Activated CD8-positive, alpha-beta T cell treated with anti-CD3 and anti-CD28 coated beads, Interleukin-2, amount 10 ng/mL, durations not matched to agents 7 days and 5 days (primary cell): ENCODE measurements at places on chromosomes 3 and 15.

GRCh38 chr15:94370936-94371285 lies 139.6 kb downstream of the MCTP2 start:
- no peak for DNase-seq

DNA sequence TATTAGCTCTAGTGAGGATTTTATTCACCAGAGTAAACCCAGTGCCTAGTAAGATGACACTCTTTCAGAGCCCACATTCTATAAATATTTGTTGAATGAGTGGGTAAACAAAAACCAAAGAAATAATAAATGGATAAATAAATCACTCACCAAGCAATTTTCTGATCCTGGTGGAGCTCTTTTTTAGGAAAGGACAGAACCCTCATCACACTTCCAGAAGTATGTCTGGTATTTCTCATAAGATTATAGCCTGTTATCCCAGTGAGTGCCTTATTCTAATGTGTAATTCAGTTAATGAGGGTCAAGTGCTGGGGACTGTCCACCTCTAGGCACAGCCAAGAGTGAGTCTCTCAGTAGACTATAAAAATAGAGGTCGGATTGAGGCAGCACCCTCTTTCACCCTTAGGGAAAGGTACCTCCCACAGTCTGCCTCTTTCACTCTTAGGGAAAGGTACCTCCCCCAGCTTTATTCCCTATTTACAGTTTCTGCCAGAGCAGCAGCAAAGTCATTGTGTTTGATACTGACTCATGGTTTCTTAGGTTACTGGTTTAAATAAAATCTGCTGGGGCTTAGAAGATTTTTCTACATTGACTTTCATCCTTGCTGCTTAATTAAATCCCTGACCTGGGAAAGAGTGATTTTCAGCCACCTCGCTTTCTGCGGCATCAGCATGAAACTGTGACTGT lies 145.0 kb downstream of the STAC start:
- no peak for DNase-seq

GRCh38 chr15:79463043-79463780 lies 31.1 kb downstream of the MINAR1 start:
- DNase-seq = no peak

DNA sequence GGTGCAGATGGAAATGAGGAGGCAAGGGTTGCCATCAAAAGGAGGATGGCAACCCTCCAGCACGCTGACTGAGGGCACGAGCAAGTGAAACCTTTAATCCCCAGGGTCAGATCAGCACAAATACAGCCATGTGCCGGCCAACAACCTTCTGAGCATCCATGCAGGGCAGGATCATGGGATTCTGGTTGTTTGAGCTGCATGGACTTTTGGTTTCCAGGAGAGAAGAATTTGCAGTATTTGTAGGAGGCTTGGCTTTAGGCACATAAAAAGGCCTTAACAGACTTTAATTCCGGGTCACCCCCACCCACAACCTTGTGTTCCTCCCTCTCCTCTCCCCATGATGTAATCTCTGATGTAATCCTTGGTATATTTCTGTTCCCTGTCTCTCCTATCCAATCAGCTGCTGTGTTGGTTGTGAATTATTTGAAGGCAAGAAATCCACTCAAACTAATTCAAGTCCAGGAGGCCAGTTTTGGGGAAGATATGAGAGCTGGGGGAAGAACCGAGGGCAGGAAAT lies 254.3 kb downstream of the SHQ1 start:
- no peak for DNase-seq

DNA sequence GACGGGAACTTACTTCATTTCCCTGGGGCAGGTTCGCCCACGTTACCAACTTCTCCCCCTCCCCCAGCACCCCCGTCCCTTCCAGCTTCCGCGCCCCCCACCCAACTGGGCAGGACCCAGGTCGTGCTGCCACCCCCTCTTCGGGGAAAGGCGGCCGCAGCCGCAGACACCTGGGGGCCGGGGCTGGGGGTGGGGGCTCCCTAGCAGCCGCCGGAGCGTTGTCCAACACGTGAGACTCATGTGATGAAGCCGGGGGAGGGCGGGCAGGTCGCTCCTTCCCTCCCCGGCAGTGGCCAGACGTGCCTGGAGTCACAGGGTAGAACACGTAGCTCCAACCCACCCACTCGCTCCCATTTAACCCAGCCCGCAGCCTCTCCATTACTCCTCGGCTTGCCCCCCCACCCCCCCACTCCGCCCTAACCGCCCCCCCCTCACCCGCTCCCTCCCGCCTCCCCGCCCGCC lies 240 bp upstream of the BHLHE40 start:
- DNase-seq = peak; percentile 99

- no peak for DNase-seq
Measured at GRCh38 chr15:31814082-31814481, 216.2 kb upstream of the CHRNA7 start.

- no peak for DNase-seq
Measured at GRCh38 chr3:34056181-34056910, 257.9 kb downstream of the PDCD6IP start.

GRCh38 chr3:189799366-189799765 lies 168.2 kb downstream of the TP63 start:
- no peak for DNase-seq

- no peak for DNase-seq
Measured at GRCh38 chr15:91974321-91974720, 120.8 kb downstream of the SLCO3A1 start.
